ENCODE measurements at places on chromosomes 3 and 15.

GRCh38 chr3:78129707-78130106 is 1089.8 kb downstream of the ROBO2 start:
- no peak for DNase-seq

GRCh38 chr3:136750209-136750896 is 1.8 kb downstream of the STAG1 start:
- DNase-seq, result no peak

DNA sequence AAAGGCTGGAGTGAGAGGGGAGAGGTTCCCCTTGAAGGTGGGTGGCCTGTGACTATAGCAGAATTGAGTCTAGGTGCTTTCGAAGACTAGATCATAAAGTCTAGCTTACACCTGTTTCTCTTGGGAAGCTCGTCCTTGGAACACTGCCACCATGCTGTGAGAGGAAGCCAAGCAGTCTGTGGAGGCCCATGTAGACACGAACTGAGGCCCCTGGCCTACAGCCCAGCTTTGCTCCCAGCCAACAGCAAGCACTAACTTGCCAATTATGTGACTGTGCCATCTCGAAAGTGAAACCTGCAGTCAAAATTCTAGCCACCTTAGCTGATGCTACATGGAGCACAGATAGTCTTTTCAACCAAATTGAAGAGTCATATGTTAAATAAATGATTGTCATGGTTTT is 190.5 kb upstream of the NECTIN3 start:
- no peak for DNase-seq

- no peak for DNase-seq
These were observed 857.3 kb downstream of the NAALADL2 start for GRCh38 chr3:175716446-175716845.

- no peak for DNase-seq
These were observed 23.7 kb upstream of the STRIT1 start for GRCh38 chr3:155317211-155317610.

- no peak for DNase-seq
These were observed 34.0 kb downstream of the PCSK6 start for GRCh38 chr15:101455291-101456025.

GRCh38 chr15:56148064-56148463 is 95.6 kb downstream of the RFX7 start:
- DNase-seq, result no peak

DNA sequence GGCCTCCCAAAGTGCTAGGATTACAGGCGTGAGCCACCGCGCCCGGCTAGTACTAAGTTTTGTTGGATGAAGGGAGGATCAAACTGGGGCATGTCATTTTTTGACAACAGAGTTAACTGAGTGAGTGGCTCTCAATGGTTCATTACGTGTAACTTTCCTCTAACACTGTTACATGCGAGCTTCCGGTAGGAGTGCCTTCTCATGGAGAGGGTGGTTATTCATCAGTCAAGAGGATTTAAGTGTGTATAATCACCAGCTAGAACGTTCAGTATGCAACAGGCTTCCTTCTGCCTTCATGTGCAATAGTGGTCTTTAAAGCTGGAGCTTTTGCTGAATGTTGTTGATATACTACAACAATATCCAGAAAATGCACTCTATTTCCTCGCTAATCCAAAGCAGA is 19.1 kb upstream of the GOLGA8A start:
- no peak for DNase-seq

GRCh38 chr3:70358978-70359580 is 46.6 kb upstream of the MDFIC2 start:
- no peak for DNase-seq

GRCh38 chr3:183988216-183988790 is 29.4 kb downstream of the ABCC5 start:
- DNase-seq, result no peak

GRCh38 chr3:7015683-7016440 is 154.9 kb downstream of the GRM7 start:
- no peak for DNase-seq

DNA sequence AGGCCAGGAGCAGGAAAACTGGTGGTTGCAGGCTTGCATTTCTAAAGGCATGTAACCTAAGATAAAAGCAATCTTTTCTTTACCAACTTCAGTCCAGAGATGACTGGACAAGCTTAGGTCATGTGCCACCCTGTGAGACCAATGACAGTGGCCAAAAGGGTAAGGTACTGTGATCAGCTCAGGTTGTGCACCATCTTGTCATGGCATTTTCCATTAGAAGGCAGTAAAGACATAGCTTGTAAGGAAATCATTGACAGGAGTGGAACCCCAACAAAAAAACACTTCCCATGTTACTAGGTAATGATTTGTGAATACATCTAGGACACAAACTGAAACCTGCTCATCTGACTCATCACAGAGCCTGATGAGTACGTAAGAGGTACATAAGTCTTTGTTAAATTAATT is 35.2 kb downstream of the SSR3 start:
- no peak for DNase-seq

DNA sequence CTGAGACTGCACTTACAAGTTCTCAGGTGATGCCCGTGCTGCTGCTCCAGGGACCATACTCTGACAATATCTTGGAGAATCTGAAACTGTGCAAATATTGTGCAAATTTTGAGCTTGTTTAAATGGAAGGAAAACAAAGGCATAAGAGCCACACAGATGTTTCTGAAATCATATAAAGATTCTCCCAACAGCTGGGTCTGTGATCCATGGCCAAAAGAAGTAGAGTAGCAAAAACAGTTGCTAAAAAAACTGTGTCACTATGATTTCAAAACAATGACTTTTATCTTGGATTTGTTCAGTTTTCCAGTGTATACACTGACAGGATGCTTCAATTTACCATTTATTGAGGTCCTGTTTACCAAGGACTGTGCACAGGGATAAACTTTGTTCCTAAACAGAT is 25.3 kb downstream of the NPTN start:
- no peak for DNase-seq

All from activated T-helper 1 cell treated with Interleukin-2 at 50 U/mL for 16 hours (primary cell).